ENCODE measurements at places on chromosomes 4 and X. TPM values are rescaled to one million over a fixed set of nuclear protein-coding genes. Genes with fewer than 3 reads are reported as not detected.

The GAB3 gene
- total RNA-seq, result 0.64 TPM

The IL21 gene
- not detected for total RNA-seq

The MAGEB10 gene
- not detected for total RNA-seq

The MSANTD1 gene
- total RNA-seq, result 0.64 TPM

The COPS4 gene
- 101 TPM for total RNA-seq

The S100P gene
- total RNA-seq, result not detected
